ENCODE measurements at places on chromosomes 6 and 20.

- no peak for DNase-seq
These were observed 37.2 kb upstream of the RNF24 start for GRCh38 chr20:4052554-4052953.

DNA sequence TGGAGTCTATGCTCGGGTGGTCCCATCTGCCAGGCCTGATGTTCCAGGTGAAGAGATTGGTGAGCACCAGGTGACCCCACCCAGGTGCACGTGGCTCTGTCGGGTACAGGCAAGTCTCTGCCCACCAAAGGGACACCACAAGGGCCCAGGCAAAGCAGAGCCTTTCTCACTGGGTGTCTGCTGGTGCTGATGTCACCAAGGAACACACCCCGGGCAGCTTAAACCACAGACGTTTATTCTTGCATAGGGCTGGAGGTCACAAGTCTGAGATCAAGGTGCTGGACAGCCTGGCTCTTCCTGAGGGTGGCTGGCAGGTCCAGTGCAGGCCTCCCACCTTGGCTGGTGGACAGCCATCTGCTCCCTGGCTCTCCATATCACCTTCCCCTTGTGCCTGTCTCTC, 100.7 kb upstream of the CD93 start:
- no peak for DNase-seq

DNA sequence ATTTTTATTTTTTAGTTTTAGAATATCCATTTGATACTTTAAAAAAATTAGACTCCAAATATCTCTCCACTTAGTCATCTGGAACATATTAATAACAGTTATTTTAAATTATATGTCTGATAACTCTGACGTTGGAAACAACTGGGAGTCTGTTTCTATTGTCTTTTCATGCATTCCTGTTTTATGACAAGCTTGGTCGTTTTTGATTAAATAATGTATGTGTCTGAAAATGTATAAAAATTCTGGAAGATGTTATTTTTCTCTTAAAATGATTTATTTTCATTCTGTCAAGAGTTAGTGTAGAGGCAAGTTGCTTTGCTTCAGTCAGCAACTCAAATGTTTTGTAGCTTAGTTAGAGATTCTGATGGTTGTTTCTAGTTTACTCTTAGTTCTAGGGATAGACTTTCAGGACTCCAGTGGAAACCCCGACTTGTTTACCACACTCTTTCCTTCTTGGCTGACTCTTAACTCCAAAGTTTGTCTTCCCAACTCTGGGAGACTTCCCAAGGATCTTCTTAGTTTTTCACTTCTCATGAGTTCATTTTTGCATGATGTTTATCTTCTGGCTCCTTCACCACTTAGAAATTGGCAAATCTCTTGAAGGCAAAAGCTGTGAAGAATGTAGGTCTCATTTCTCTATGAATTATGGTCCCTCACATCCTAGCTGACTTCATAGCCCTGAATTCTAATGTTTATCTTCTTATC, 190.9 kb downstream of the LAMA2 start:
- DNase-seq: no peak

DNA sequence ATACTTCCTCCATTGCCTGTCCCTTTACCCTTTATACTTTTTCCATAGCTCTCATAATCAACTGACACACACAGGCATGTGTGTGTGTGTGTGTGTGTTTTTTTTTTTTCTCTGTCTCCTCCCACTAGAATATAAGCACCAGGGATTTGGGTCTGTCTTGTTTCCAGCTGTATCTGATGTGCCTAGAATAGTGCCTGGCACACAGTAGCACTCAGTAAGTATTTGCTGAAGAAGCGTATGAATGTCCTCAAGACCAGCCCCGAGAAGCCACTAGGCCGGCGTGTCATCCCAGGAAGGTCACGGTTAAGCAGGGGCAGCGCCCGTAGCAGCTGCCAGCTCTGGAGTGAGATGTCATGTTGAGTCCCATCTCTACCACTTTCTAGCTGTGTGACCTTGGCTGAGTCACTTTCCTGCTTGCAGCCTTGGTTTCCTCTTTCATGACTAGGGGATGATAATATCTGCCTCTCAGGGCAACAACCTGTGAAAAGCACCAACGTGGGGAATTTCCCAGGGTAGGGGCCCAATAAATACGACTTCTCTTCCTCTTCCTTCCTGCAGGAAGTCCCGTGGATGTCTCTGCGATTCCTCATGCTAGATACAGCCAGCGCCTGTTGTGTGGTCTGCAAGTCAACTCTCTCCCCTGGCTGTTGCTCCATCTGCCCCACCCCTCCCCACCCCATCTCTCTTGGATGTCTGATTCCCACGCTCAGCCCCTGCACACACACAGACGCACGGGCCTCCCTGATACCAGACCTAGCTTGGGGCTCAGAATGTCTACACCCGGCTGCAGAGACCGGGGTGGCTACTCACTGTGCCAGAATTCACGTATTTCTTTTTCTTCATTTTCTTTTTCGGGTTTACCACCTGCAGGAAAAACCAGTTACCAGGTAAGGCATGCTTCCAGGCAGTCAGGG, 58.1 kb downstream of the RAB44 start:
- DNase-seq: no peak

DNA sequence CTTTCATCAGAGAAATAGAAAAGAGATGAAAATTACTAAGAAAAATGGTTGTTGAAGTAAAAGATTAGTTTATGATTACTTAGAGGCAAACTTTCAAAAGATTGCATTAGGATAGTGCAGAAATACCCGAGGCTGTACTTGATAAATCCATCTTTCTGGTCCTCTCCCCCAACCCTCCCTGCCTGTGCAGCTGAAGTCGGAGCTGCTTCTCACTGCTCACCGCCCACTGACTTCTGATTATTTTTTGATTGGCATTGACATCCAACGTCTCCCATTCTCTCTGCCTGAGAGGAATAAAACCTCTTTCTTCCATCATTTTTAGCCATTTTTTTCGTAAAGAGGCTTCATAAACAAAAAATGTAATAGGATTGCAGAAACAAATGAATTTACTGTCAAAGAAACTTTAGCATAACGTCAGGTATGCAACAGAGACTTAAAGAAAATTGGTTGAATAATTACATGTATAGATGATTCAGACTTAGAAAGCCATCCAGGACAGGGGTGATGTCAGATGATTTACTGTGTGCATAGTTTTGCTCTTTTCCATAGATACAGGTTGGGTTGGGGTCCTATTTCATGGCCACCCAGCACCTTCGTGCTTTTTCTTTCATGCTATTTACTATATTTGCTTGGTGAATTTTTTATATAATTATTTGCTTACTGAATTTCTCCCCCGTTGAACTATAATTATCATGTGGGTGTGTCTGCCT, 53.6 kb upstream of the EDN3 start:
- DNase-seq: no peak

- DNase-seq: no peak
These were observed 24.0 kb downstream of the JAG1 start for GRCh38 chr20:10649797-10650160.

DNA sequence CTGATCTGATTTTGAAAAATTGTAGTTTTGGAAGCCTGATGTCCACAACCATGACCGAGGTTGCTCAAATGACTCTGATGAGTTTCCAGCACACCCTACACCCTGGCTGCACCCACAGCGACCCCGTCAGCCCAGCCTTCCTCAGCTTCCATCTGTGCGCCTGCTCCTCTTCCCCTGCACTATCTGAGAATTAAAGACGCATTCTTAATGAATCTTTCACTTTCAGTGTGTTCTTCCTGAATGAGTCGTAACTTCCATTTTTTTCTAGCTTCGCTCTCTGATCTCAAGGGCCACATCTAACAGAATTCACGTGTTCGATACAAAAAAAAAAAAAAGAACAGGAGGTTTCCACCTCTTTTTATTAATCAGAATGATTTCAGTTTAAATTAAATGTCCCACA, 21.3 kb upstream of the RREB1 start:
- DNase-seq: no peak

- no peak for DNase-seq
These were observed 50.7 kb downstream of the UBE2V1 start for GRCh38 chr20:50062006-50062838.

DNA sequence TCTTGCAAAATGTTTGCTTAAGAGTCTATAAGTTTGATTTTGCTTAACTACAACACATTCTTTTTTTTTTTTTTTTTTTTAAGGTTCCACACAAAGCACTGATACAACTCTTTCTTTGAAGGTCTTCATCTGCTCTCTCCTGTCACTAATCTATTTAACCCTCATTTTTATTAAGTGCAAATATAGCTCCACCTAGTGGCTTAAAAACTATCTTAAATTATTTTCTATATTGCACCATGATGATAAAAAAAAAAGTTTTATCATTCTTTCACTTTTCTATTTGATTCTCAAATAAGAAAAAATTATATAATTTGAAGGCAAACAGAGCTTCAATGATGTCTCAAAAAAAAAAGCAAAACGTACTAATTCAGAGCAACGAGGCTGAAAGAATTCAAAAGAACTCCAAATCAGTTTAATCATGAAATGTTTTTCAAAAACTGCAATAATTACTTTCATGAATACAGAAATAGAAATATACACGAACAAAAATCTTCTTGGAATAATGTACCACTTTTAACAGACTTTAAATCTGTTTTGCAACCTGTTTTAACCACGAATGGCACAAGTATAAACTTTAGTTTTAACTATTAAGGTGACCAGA, 12.8 kb downstream of the ESF1 start:
- peak; percentile 43 for DNase-seq

DNA sequence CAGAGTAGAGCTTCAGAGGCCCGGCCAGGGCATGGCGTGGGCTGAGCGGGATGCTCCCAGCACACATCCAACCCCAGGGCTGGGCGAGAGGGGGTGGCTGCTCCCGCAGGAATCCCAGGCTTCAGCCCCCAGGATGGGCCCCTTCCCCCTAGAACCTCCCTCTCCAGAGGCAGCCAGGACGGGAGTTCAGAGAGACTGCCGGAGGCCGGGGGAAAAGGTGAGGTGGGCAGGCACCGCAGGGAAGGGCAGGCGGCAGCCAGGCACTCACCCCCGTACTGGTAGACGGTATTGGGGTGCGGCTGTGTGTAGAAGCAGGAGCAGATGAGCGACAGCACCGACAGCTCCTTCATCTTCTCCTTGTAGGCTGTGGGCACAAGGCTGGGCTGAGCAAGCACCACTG, 9.3 kb downstream of the STMN3 start:
- no peak for DNase-seq

GRCh38 chr6:38508894-38509293, 130.8 kb downstream of the BTBD9 start:
- no peak for DNase-seq

GRCh38 chr6:112005013-112005371, 48.9 kb upstream of the CCN6 start:
- no peak for DNase-seq

DNA sequence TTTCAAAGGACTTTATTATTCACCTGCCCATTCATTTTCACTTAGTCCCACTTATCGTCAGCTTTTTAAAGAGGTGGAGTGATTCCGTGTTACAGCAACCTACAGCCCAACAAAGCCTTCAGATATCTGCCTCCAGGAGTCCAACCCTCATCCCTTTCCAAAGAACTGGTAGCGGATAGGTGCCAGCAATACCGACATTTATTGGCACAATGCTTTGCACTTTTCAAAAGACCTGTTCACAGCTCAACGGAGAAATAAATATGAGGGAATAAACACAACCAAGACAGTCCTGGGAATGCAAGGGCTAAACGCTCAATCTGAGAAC, 819 bp upstream of the MTRF1L start:
- DNase-seq: peak; percentile 47

- DNase-seq: no peak
These were observed 59.1 kb downstream of the RIPOR3 start for GRCh38 chr20:50632236-50632635.

DNA sequence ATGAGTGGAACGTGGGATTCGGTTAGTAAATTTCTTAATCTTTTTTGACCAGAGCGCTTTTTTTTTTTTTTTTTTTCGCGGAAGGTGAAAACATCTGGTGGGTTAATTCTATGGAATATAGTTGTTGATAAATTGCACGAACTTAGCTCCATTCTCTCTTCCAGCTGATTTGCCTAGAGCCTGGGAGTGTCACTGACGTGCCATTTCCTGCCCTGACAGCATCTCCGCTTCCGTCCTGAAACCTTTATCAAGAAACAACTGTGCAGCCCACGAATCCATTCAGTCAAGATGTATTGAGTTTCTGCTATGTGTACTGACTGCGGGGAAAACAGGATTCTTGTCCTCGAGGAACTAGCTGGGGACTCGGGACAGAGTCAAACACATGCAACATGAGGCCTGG, 59.5 kb upstream of the TGM3 start:
- no peak for DNase-seq

GRCh38 chr20:24830649-24831048, 118.4 kb upstream of the CST7 start:
- DNase-seq: no peak

DNA sequence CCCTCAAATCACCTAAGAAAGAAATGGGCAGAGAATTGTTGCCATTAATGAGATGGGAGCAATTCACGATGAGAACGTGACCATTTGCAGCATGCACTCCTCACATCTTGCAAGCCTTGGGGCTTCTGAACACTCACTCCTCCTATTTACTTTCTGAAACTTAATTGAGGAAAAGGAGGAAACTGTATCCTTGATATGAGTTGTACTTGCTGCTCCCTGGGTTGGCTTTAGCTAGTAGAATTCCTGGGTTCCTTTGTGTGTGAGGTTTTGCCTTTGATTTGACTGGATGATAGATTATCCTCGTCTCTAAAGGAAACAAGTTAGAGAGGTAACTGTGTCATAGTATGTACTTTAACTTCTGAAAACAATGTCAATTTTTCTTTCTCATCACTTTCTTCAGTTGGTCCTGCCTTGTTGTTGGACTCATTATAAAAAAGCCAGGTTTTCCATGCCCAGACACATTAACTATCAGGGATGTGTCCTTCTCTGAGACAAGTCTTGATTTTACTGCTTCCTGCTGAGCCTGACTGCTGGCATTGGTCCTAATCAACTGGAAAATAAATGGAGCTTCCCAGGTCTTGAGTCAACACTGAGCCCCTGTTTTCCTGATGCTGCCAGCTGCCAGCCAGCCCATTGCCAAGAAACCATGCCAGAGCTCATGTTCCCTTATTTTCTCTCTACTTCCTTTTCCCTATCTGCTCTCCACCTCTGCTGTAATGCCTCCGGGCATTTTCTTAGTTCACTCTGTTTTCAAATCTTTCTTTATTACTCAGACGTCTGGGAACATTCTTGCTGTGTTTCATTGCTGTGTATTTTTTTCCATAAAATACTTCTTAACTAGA, 6.0 kb upstream of the MRAP2 start:
- peak; percentile 84 for DNase-seq

GRCh38 chr20:36572701-36573102, 695 bp upstream of the TGIF2 start:
- no peak for DNase-seq

- DNase-seq: peak; percentile 20
These were observed at the start of gene POM121L2 for GRCh38 chr6:27312146-27312949. TSS of gene POM121L2 (minus strand) at chr6:27312273. CDS start at chr6:27312170, 103 bp downstream.

All from SHP77 treated with DMSO at 0.1 percent for 48 hours (cell line).